Stimulated activated CD8-positive, alpha-beta memory T cell treated with anti-CD3 and anti-CD28 coated beads, Interleukin-4, amount 100 ng/mL, for 1 hour (primary cell): ENCODE measurements at places on chromosomes 1 and 21.
A peak's percentile ranks its signal among the peaks of the same experiment; 100 is the strongest.

GRCh38 chr1:94820936-94821335, 779 bp downstream of the SLC44A3 start:
- no peak for DNase-seq

GRCh38 chr1:226574591-226575435, 26.2 kb downstream of the STUM start:
- DNase-seq, result no peak

DNA sequence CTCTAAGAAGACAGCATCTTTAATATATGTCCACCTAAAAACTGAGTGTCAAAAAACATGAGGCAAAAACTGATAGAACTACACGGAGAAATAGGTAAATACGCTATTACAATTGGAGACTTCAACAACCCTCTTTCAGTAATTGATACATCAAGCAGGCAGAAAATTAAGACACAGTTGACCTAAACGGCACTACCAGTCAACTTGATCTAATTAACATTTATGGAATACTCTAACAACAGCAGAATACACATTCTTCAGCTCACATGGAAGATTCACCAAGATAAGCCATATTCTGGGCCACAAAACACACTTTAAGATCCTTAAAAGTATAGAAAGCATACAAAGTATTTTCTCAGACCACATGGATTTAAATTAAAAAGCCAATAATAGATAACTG, 137.6 kb downstream of the CLIC6 start:
- DNase-seq, result no peak

GRCh38 chr1:218454700-218455282, 109.7 kb downstream of the TGFB2 start:
- DNase-seq, result no peak

DNA sequence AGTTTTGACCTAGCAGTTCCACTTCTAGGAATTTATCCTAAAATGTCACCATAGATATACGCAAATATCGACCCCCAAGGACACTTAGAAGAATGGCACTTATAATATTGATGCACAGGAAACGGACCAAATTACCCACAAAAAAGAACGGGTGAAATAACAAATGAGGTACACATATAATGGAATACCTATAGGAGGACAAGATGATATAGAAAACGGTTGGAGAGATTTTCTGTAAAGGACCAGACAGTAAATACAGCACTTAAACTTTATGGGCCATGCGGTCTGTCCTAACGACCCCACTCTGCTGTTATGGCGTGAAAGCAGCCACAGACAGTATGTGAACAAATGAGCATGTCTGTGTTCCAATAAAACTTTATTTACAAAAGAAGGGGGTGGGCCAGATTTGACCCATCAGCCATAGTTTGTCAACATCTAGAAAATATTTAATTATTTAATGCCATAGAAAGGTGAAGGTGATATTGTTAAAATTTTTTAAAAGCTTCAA, 2.4 kb downstream of the TMPRSS3 start:
- DNase-seq, result no peak

DNA sequence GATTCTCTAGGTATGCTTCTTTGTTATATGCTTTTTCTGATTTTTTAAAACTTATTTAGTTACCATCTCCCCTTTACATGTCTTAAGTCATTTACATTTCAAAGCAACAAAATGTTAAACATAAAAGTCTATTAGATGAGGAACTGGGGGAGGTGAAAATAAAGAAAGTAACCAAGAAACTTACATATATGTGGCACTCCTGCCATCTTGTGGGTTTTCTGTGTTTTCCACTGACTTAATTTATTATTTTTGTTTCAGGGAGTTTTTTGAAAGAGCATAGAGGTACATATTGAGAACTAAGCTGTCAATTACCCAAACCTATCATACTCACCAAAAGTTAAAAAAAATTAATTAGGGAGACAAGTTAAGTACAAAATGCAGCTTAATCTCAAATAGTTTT, 1531.1 kb downstream of the MRPL39 start:
- no peak for DNase-seq

- DNase-seq, result no peak
Measured at GRCh38 chr21:31448496-31448895, 104.4 kb upstream of the TIAM1 start.

DNA sequence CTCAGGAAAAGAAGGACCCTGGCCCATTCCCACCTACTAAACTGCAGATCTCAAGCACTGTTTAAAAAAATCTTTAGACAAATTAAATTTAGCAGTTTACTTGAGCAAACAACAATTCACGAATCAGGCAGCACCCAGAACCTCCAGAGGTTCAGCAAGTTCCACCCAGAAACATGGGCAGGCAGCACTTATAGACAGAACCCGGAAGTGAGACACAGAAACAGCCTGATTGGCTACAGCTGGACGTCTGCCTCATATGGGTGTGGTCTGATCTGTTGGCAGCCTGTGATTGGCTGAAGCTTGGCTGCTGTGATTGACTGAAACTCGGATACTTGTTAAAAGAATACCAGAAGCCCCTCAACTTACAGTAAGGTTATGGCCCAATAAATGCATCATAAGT, 34.7 kb upstream of the COL6A2 start:
- DNase-seq, result no peak

GRCh38 chr1:164644268-164644667, 85.3 kb downstream of the PBX1 start:
- DNase-seq, result no peak

DNA sequence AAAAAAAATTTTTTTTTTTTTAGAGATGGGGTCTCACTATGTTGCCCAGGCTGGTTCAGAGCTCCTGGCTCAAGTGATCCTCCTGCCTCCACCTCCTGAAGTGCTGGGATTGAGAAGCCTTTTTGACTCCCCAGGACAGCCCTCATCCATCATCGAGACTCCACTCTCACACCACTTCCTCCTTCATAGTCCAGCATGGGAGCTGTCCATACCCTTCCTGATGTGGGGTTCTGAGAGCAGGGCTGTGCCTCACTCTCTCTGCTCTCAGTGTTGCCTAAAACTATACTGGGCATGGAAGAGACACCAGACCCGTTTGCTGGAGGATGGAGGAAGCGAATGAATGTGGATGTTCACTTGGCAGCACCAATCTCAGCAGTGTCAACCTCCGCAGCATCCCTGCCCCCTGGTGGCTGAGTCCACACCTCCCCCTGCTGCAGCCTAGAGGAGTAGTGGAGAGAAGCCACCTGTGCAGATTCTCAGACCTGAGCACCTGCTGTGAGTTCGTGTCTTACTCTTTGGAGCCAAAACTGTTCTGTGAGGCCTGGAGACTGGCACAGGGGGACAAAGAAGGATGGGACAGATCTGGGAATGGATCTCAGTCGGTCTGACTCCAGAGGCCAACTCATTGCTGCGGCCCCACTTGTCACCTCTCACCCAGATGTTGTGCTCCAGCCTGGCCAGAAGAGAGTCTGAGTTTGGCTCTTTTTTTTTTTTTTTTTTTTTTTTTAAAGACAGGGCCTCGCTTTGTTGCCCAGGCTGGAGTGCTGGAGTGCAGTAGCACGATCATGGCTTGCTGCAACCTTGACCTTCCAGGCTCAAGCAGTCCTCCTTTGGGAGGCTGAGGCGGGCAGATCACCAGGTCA, 17.7 kb downstream of the TINAGL1 start:
- DNase-seq, result peak; percentile 25

GRCh38 chr1:31791131-31791858, 24.5 kb downstream of the SPOCD1 start:
- no peak for DNase-seq

DNA sequence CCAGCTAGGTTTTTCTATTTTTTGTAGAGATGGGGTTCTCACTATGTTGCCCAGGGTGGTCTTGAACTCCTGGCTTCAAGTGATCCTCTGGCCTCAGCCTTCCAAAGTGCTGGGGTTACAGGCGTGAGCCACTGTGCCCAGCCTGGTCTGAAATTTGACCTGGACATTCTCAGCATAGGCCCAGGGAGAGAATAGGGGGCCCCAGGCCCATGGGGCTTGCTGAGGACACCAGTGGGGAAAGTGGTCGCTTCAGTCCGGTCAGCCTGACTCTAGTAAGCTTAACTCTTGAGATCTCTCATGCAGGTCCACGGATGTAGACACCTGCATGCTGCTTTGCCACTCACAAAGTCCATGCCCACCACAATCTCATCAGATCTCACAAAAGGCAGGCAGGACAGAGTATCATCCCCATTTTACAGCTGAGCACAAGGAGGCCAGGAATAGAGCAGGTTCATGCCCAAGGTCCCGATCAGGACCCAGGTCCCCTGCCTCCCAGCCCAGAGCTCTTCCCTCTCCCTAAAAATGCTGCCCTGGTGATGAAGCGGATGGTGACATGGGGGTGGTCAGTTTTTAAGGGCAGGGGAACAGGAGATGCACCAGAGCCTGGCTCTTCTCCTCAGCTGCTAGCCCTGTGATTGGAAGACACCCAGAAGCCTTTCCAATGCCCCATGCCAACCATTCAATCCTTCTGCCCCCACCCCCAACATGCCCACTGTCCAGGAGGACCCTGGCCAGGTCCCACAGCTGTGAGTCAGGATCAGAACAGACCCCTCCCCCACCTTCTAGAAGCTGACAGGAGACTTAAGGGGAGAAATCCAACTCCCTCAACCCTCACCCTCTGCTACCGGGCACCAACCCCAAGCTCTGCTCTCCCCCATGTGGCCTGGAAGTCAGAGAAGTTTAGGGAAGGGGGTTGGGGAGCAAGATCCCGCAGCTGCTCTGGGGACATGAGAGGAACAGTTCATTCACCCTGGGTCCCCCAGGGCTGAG, 1.8 kb downstream of the FHL3 start:
- no peak for DNase-seq

DNA sequence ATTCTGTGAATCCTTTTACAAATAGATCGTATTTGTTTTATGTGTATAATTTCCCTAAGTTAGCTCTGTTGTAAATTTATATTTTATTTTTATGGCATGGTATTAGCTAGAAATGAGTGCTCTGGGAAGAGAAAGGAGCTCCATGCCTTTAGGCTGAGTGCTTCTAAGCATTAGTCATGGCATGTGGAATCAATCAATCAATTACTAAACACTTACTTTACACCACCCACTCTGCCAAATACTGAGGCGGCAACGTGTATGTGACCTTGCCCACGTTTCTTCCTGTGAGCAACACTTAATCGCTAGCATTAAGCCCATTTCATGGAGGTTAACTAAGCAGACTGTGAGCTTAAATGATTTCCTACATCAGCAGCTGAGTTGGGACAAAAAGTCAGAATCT, 7.2 kb upstream of the BECN2 start:
- no peak for DNase-seq

- no peak for DNase-seq
Measured at GRCh38 chr1:215393476-215393875, 173.6 kb upstream of the KCTD3 start.

DNA sequence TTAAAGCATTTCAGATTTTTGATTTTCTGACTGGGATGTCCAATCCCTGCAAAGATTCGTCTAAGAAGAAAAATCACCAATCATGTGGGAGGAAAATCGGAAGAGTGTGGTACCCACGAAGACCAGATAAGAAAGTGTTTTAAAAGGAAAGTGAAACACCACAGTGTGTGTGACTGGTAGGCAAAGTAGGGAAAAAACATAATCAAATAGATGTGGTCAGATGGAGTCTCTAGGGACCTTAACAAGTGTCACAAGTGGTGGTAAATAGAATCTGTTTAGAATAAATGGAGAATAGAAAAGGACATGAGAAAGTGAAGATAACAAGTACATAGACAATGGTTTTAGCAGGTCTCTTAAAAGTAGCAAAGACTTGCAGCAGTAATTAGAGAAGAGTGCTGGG, 154.6 kb downstream of the SLC30A10 start:
- DNase-seq, result no peak

DNA sequence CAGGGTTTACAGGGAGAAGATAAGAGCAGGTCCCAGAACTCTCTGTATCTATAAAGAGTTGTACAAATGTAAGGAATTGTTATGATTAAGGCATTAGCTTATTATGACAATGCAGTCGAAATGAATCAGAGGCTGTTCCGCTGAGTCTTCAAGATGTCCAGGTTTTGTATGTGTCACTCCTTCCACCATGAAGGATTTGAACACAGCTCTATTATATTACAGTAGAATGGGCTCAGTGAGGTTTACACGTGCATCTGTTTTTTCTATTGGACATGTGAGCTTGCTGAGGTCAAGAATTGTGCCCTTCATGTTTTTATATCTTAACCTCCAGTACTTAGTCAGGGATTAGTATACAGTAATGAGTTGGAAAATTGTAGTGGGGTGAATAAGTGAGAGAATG, 86.3 kb downstream of the MPZL1 start:
- DNase-seq, result no peak

DNA sequence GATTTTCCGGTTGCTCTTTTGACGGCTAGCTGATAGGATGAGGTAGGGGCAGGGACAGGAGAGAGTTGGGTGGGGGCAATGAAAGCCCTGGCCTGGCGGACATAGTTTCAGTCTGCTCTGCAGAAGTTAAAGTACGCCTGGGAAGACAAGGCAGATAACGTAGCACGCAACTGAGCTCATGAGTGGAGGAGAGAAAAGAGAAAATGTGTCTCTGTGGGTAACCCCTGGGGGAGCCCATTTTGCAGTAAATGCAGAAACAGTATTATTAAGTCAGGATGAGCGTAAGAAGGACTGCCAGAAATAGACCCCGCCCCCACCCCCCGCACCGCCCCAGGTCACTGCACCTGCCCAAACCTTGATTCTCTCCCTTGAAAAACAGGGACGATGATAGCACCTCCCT, 51.7 kb upstream of the TARBP1 start:
- no peak for DNase-seq

GRCh38 chr1:1347663-1348419, 1.4 kb downstream of the DVL1 start:
- no peak for DNase-seq

- DNase-seq, result no peak
Measured at GRCh38 chr1:169102567-169102966, 3.9 kb upstream of the ATP1B1 start.

GRCh38 chr1:177873238-177873637, 96.6 kb downstream of the SEC16B start:
- DNase-seq, result no peak

DNA sequence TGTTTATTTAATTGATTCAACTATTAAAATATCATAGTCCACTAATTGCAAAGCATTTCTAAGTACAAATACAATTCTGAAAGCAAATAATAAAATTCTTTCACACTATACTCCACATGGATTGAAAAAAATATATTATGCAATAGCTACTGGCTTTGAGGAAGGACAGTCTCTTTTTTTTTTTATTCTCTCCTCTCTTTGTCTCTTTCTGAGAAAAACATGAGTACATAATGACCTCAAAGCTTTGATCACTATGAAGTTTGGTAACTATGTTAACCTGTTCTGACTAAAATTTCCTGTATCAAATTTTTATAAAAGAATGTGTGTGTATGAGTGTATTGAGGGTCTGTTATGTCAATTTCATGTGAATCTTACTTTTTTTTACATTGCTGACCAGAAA, 96.2 kb downstream of the RGS2 start:
- no peak for DNase-seq

DNA sequence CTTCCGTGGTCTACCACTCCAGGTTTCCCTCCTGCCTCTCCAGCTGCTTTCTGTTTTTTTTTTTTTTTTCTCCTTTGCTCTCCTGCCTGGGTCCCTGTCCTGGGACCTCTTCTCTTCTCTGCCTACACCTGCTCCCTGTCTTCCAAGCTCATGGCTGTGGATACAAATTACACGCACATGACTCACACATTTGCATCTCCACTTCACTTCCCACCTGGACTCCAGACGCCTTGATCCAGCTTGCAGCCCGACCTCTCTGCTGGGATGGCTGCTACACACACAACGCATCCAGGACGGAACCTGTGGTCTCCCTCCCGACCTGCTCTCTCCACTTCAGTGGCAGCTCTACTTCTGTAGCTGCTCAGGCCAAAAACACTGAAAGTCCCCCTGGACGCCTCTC, 44.4 kb upstream of the B3GALT5 start:
- no peak for DNase-seq

- no peak for DNase-seq
Measured at GRCh38 chr1:58293388-58293787, 253.1 kb downstream of the OMA1 start.

GRCh38 chr1:164780111-164780812, 221.3 kb downstream of the PBX1 start:
- no peak for DNase-seq
